Heart left ventricle (tissue), 16 donors: ENCODE measurements at places on chromosomes 16 and 17. TPM values are rescaled to one million over a fixed set of nuclear protein-coding genes. Genes with fewer than 3 reads are reported as not detected.

ACSM3 gene
- total RNA-seq: 5.5 TPM

UNC13D gene
- total RNA-seq: 28.5 TPM

DRC7 gene
- total RNA-seq: not detected

DNA sequence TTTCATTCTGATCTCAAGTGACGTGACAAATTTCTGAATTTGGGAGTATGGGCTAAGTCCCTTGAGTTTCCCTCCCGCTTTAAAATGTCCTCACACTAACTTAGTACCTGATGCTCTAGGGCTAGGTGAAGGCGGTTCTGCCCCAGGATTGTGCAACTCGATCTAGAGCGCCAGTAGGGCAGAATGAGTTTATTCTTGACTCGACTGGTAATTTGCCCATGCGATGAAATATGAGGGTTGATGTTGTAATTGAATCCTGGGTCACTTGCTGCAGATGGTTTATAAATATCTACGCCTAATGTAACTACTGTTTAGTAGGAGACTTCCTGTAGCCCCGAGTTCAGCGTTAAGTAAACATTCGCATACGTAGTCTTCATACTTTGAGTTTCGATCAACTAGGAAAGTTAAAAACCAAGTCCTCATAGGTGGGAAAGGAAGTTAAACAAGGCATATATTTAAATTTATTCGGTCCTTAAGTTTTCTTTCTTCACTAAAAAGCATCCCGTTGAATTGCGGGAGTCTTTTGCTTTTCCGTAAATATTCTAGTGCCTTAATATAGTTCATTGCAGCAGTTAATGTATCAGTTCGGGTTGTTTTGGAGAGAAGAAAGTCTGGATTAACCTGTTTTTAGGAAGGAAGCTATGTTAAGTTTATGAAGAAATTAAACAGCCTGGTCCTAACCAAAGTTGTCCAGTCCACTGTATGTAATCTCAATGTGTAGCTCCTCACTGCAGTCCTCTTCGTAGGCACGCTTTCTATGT is 1.6 kb downstream of the CTCF start:
- no peaks in the 10 kb centered on the region for H3K36me3 ChIP-seq
- peak overlapping the region; percentile 98 for H3K4me3 ChIP-seq
- no peak for DNase-seq
- peaks cover 7% of the 10 kb centered on the region for H3K4me1 ChIP-seq
- H3K27me3 ChIP-seq: no peaks in the 10 kb centered on the region

SLC26A11 gene
- 4.6 TPM for total RNA-seq

DNA sequence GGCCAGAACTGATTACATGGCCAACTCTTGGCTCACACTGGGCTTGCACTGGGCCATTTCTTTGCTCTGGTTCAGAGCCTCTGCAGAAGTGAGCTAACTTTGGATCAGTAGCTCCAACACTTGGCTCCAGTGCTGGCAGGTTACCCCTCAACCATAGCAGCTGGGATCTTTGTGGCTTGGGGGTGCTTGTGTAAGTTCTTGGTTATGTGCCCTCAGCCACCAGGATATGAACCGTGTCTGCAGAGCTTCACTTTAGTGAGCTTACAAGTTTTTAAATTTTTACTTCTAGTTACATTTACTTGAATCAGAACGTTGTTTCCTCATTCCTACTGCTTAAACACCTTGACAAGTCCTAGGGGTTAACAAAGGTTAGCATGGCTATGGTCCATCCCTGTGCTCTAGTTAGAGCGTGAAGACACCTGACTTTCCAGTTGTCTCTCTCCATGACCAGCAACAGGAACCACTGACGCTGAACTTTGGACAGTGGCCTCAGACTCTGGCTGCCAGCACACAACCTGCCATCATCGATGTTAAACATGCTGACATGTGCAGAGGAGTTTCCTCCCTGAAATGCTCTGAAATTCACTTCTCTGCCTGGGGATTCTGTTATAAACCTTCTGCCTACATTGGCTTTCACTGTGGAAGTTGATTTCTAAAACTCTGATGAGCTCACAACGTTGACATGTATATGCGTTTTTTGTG is 4.1 kb downstream of the PDF start:
- H3K27me3 ChIP-seq: no peaks in the 10 kb centered on the region
- peaks cover 29% of the 10 kb centered on the region for H3K36me3 ChIP-seq
- H3K4me3 ChIP-seq: no peak overlapping the region
- DNase-seq: no peak
- no peak overlapping the region for H3K27ac ChIP-seq

SPN gene
- total RNA-seq: 17.0 TPM

DNA sequence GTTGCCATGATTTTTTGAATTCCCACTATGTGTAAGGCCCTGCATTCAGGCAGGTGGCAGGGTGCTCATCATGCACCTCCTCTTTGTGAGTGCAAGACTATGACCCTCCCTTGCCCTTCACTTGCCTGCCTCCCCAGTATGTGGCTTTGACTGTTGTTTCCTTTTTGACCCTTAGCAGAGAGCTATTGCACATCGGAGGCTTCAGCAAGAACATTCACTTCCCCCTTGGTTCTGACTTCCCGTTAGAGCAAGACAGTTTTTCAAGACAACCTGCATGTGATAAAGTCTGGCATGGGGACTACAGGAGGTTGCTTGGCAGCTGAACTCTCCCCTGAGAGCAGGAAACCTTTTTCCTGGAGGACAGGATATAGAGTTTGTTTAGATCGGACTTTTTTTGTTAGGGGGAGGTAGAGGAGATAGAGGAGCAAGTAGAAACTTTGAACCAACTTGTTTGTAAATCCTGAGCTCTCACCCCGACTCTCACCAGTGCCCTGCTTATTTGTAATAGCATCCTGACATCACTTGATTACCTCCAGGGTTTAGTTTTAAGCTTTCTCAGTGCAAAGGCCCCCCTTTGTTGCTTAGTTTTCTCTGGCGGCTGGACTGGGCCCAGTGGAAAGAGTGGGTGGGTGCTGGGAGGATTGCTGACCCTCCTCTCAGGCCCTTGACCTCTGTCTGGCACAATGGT is 34.3 kb downstream of the LIMD2 start:
- no peak overlapping the region for H3K4me3 ChIP-seq
- no peak for DNase-seq
- H3K36me3 ChIP-seq: peaks cover 19% of the 10 kb centered on the region
- H3K27me3 ChIP-seq: no peaks in the 10 kb centered on the region
- H3K4me1 ChIP-seq: peaks cover 25% of the 10 kb centered on the region
- peak overlapping the region; percentile 28 for H3K27ac ChIP-seq

DNA sequence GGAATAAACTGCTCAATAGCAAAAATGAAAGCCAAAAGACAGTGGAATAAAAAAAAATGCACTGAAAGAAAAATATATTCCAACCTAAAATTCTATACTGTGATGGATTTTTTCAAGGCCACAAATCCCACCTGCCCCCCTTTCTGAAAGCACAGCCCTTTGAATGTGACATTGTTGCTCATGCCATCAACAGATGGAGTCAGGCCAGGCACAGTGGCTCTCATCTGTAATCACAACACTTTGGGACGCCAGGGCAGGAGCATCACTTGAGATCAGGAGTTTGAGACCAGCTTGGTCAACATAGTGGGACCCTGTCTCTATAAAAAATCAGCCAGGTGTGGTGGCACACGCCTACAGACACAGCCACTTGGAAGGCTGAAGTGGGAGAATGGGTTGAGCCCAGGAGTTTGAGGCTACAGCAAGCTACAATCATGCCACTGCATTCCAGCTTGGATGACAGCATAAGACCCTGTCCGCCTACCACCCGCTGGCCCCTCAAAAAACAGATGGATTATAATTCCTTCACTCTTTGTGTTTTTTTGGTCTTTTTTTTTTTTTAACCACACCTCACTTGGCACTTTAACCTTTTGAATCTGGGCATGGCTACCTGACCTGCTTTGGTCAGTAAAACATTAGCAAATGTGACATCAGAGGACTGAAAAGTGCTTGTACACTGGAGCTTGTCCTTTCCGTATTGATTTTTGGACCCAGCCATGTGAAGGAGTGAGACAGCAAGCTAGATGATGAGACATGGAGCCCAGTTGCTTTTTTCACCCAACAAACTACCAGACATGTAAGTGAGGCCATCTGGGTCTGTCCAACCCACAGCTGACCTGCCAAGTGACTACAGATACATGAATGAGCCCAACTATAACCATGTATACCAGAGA is 36.3 kb downstream of the GLG1 start:
- no peak for DNase-seq
- H3K36me3 ChIP-seq: no peaks in the 10 kb centered on the region
- no peak overlapping the region for H3K4me3 ChIP-seq
- peaks cover 41% of the 10 kb centered on the region for H3K4me1 ChIP-seq
- H3K27me3 ChIP-seq: no peaks in the 10 kb centered on the region

GRCh38 chr17:29710520-29710884 is 87.8 kb upstream of the CORO6 start:
- no peak for DNase-seq
- no peaks in the 10 kb centered on the region for H3K27me3 ChIP-seq
- H3K27ac ChIP-seq: peak overlapping the region; percentile 35
- no peak overlapping the region for H3K4me3 ChIP-seq
- no peaks in the 10 kb centered on the region for H3K36me3 ChIP-seq

DNA sequence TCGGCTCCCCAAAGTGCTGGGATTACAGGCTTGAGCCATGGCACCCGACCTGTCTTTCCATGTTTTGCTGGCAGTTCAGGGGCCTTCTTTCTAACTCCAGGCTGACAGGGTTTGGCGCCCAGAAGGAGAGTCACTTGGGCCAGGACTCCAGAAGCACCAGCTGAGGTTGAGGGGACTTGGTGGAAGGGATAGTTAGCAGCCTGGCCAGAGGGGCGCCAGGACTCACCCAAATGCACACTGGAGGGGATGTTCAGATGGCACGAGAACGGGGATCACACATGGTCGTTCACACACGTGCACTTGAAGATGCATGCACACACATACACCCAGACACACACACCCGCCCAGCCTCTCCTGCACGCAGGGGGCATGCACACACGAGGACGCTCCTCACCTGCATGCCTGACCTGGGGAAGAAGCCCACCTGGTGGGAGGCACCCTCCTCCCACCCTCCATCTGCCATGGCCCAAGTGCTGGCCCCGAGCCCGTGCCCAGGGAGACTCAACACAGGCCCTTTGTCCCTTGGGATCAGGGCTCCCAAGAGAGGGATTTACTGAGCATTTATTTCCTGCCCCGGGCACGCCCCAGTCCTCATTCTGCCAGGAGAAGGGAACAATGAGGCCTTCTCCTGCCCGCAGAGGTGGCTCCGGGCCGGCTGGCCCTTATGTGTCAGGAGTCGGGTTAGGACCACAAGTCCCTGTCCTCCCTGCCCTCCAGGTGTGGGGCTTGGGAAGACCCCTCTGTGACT is 2.3 kb upstream of the PRSS21 start:
- no peak overlapping the region for H3K27ac ChIP-seq
- peaks cover 9% of the 10 kb centered on the region for H3K4me1 ChIP-seq
- H3K4me3 ChIP-seq: no peak overlapping the region
- H3K27me3 ChIP-seq: peaks cover 53% of the 10 kb centered on the region
- no peak for DNase-seq

DNA sequence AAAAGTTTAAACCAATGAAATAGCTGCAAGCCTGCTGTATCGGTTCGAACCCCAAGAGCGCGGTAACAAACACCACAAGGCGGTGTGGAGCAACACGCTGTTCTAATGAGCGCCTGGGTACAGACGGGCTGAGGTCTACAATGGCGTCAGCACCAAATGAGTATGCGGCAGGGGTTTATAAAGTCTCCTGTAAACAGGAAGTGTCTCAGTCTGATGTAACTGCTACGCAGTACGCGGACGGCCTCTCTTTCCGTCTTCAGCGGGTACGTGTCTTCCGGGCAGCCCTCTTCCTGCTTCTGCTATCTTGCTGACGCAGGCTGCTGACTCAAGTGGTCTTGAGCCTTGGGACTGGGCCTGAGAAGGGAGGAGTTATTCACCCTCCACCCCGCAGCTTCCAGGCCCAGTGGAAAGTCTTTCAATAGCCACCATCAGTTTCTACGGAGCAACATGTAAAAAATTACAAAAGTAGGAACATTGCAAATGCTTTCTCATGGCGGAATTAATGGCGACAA is 40.5 kb upstream of the KCNJ2 start:
- H3K27me3 ChIP-seq: no peaks in the 10 kb centered on the region
- H3K27ac ChIP-seq: no peak overlapping the region
- H3K36me3 ChIP-seq: no peaks in the 10 kb centered on the region
- H3K4me1 ChIP-seq: no peaks in the 10 kb centered on the region

DNA sequence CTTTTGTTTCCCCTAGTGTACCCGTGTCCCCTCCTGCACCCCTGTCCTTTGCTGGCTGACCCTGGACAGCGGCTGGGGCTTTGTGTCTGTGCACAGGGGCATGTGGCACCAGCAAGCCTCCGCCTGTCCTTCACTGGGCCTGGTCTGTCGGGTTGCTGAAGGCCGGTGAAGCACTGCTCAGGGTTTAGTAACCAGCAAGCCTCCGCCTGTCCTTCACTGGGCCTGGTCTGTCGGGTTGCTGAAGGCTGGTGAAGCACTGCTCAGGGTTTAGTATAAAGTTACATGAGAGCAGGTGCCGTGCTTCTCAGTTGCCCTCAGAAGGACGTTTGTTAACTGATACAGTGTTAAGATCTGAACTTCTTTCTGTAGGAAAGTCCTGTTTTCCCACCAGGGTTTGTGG is 33.8 kb downstream of the DEF8 start:
- DNase-seq: no peak
- H3K4me1 ChIP-seq: no peaks in the 10 kb centered on the region
- H3K27me3 ChIP-seq: no peaks in the 10 kb centered on the region
- no peak overlapping the region for H3K27ac ChIP-seq
- peaks cover 95% of the 10 kb centered on the region for H3K36me3 ChIP-seq

- no peak for DNase-seq
- H3K4me1 ChIP-seq: peaks cover 4% of the 10 kb centered on the region
- no peak overlapping the region for H3K27ac ChIP-seq
- H3K36me3 ChIP-seq: no peaks in the 10 kb centered on the region
Observed at GRCh38 chr16:87696726-87697125, 69.1 kb downstream of the KLHDC4 start.

SMTNL2 gene
- total RNA-seq: 11.9 TPM

- H3K27me3 ChIP-seq: no peaks in the 10 kb centered on the region
- H3K27ac ChIP-seq: no peak overlapping the region
- H3K4me1 ChIP-seq: no peaks in the 10 kb centered on the region
- no peak overlapping the region for H3K4me3 ChIP-seq
- H3K36me3 ChIP-seq: no peaks in the 10 kb centered on the region
Observed at GRCh38 chr17:34393401-34393800, 30.4 kb upstream of the CCL1 start.

DNA sequence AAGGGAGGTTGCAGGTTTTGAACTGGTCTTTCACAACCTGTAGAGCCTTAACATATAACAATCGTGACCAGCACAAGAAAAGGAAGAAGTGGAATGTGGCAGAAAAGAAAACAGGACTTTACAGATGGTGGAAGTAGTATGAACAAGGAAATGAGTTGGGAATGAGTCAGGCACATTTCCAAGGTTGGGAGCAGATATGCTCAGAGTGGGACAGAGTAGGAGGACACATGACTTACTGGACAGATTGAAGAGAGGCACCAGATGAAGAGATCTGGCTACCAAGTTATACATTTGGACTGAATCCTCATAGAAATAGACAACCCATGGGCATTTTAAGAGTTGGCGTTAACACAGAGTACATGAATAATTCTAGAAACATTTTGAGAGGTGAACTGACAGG is 95.3 kb downstream of the ZNF18 start:
- no peak overlapping the region for H3K4me3 ChIP-seq
- H3K27me3 ChIP-seq: no peaks in the 10 kb centered on the region
- no peaks in the 10 kb centered on the region for H3K36me3 ChIP-seq
- no peak overlapping the region for H3K27ac ChIP-seq
